ENCODE measurements at places on chromosomes 5 and 9.
A peak's percentile ranks its signal among the peaks of the same experiment; 100 is the strongest.

GRCh38 chr5:173330338-173331206, 2.4 kb upstream of the STC2 start:
- DNase-seq, result no peak

- DNase-seq, result no peak
Measured at GRCh38 chr5:96326902-96327301, 106.1 kb downstream of the PCSK1 start.

- DNase-seq, result no peak
Measured at GRCh38 chr5:160929906-160930305, 77.9 kb upstream of the ATP10B start.

- no peak for DNase-seq
Measured at GRCh38 chr5:151233616-151234085, 9.8 kb upstream of the CCDC69 start.

GRCh38 chr5:38590838-38591522, 34.5 kb upstream of the LIFR start:
- DNase-seq, result no peak

GRCh38 chr9:84750152-84750865, 80.8 kb downstream of the NTRK2 start:
- DNase-seq, result no peak

DNA sequence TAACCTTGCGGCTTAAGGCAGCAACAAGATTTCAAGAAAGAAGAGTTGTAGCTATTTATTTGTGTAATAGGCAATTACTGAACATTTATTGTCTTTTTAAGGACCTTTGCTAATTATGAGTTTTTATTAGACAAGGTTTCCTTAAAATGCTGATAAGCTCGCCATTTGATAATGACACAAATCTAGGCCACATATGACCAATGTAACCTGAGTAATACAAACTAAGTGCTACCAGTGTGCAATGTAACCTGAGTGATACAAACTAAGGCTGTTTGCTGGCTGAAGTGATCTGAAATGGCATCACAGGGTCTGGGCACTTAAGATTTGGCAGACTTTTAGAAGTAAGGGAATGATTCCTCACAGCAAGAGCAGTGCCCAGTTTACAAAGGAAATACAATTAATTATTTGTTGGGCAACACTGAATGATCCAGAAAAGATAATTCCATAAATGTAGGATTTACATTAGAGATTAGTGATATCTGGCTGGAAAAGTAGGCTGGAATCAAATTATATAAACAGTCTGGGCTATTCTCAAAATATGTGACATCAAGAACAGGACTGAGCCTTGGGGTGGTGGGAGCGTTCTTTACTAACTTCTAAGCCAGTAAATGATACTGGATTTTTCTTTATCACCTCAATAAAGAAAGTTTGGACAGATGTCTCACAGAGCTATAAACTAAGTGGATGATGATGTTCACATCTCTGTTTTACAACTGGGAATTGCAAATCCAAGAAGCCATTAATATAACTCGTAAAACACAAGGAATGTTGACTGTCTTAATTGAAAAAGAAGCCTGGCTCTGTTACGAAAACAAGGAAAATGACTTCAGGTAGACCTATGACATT, 54.8 kb downstream of the MRPS27 start:
- no peak for DNase-seq

DNA sequence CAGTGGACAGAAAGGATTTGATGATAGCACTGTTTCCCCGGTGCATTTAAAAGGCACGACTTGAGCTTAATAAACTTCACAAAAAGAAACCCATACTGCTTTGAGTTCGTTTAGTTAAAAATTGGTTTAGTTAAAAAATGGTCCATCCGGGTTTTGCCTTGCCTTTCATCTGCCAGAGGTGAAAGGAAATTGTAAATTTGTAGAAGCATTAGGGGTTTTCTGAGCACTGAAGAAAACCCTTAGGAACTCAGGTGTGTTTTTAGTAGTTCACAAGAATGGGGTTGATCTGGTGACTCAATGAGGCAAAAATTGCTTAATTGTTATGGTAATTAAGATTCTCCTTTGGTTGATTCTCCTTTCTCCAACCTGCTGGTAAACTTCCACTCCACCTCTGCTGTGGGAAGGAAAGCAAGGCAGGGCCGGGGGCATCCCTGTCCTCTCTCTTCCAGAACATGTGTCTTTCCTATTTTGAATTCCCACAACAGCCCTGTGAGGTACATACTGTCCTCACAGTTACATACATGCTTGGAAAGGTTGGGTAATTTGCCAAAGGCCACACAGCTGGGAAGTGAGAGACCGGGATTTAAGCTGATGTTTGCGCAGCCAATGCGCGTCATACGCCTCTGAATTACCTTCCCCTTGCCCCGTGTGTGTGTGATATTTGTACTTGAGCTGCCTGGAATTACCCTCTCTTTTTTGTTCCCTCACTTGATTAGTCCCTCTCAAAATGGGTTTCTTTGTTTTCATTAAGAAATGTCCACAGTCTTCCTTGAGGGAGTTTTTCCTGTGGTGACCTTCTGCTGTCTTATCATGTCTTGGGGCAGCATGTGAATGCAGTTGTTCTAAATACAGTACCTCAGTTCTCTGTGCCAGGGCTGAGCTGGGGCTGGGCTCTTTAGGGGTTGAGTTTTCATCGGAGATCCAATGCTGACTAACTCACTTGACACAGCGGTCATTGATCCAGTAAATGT, 94.4 kb downstream of the ARHGAP26 start:
- DNase-seq, result no peak

DNA sequence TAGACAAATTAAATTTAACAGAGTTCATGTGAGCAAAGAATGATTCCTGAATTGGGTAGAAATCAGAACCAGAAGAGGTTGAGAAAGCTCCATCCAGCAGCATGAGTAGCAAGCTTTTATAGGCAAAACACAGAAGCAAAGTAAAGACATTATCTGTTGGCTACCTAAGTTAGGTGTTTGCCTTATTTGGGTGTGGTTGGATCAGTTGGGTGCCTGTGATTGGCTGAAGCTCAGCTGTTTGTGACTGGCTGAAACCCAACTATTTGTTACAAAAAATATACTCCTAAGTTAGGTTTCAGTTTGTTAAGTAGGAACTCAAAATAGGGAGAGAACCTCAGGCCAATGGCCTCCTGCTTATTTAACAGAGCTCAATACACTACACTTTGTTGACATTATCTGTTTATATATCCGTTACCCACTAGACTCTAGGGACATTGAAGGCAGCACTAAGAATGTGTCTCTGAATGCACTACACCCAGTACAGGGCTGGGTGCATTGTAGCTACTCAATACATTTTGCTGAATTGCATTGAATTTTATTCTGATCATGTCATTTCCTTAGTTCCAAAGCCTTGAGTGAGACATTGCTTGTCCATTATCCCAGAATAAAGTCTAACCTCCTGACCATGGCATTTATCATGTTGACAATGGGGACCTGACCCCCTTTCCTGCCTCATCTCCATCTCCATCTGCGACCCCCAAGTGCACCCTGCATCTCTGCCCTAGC, 98.7 kb downstream of the CCDC192 start:
- no peak for DNase-seq

GRCh38 chr5:169133531-169133930, 167.4 kb downstream of the SLIT3 start:
- DNase-seq, result no peak

GRCh38 chr9:124087226-124087625, 75.7 kb downstream of the LHX2 start:
- no peak for DNase-seq

- DNase-seq, result no peak
Measured at GRCh38 chr5:16095612-16096011, 84.0 kb downstream of the MARCHF11 start.

- DNase-seq, result no peak
Measured at GRCh38 chr9:38301376-38302106, 91.0 kb upstream of the ALDH1B1 start.

DNA sequence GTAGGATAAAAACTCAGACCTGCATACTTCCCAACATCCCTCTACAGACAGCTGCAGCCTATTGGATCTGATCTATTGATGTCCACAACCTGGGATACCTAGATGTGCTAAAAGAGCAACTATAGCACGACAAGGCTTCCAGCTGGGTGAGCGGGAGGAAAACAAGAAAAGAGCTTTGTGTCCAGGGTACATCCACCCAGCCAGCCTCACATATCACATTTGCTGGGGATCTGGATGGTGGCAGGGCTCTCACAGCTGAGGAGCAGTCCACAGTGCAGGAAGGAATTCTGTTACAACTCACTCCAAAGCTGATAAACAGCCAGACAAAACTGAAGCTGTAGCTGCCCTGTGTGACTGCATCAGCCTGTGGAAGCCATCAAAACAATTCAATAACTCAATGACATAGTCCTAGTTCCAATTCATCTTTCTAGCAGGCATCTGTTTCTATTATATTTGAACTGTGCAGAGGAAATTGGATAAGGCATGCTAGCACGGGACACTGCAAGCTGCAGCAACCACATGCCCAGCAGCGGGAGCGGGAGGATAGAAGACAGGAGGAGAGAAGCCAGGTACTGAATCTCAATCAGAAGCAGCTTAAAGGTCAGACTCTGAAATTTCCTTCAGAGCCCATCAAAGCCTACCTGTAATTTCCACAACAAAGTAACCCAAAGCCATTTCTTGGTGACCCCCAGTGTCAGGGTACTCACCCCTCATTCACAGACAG, 45.0 kb downstream of the MED10 start:
- DNase-seq, result no peak

- no peak for DNase-seq
Measured at GRCh38 chr5:40572937-40573336, 106.8 kb upstream of the PTGER4 start.

GRCh38 chr5:68734781-68735180, 359.0 kb upstream of the SLC30A5 start:
- no peak for DNase-seq

DNA sequence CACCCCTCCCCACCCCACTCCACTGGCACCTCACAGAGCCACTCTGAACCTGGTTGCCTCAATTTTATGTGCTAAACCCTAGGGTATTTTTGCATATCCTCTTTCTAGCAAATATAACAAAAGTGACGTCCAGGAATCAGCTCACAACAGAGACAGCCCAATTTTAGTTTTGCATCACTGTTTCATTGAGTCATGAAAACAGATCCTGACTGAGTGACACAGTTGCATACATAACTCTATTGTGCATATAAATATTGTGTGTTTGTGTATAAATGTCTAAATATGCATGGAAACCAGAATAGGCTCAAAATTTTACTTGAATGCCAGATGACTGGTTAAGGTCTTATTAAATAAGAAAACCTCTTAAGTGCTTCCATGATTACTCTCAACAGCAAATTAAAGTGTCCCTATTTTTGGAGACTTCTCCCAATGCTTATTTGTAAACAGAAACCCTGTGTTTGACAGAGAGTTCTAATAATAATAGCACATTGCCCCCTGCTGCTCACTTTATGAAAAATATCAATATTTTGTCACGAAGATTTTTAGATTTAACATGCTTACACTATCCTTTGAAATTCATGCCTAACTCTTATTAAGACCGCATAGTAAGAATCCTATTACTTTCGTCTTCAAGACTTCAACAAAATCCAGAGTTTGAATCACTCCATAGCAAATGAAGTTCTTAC, 75.5 kb upstream of the PRRC1 start:
- DNase-seq, result no peak

DNA sequence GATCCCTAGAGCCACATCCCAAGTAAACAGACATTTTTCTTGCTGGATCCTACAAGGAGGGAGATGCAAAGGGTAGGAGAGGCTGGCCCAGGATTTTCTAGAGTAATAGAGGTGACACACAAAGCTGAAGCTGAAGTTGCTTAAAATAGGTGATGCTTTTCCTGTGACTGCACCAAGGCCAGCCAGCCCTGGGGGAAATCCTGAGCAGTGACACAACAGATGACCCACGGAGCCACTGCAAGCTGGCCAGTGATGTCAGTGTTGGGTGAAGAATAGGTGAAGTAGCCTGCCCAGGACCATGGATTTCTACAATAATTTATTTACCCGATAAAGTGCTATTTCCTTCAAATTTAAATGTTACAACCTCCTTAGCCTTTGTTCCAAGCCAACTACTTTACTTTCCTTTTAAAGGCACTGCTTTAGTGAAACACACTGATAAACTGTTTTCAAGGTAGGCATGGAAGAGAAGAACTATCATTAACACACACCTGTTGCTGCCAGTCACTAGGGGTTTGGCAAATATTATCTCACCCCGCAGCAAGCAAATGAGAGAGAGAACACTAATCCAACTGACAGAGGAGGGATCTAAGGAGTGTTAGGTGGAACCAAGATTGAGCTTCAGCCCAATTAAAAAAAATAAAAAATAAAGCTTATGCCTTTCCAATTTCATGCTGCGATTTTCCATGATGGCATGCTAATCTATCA, 123.5 kb downstream of the CTNND2 start:
- no peak for DNase-seq

GRCh38 chr9:134163371-134164196, 780 bp downstream of the RNU6ATAC start:
- DNase-seq, result peak; percentile 65

- DNase-seq, result peak; percentile 54
Measured at GRCh38 chr5:115179394-115180164, 9.9 kb upstream of the TRIM36 start.

- DNase-seq, result peak; percentile 78
Measured at GRCh38 chr5:135398855-135399793, at the start of gene MACROH2A1. MACROH2A1 (minus strand) TSS chr5:135399231; CDS start chr5:135389093, 10,138 bp downstream.

DNA sequence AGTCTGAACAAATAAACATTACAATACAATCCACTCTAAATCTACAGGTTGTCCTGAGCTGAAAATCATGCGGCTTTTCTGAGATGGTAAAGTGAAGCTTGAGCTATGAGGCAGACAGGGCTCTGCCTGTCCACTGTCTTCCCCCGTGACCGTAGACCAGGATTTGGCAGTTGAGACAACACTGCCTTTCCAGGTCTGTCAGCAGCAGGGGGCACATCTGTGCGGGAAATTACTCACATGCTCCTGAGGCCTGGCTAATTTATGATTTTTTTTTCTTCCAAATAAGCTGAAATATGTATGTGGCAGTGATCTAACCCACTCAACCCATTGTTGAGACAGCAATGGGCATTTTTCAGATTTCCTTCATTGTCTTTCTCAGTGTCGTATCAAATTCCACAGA, 307.9 kb downstream of the FBXL7 start:
- peak; percentile 22 for DNase-seq

DNA sequence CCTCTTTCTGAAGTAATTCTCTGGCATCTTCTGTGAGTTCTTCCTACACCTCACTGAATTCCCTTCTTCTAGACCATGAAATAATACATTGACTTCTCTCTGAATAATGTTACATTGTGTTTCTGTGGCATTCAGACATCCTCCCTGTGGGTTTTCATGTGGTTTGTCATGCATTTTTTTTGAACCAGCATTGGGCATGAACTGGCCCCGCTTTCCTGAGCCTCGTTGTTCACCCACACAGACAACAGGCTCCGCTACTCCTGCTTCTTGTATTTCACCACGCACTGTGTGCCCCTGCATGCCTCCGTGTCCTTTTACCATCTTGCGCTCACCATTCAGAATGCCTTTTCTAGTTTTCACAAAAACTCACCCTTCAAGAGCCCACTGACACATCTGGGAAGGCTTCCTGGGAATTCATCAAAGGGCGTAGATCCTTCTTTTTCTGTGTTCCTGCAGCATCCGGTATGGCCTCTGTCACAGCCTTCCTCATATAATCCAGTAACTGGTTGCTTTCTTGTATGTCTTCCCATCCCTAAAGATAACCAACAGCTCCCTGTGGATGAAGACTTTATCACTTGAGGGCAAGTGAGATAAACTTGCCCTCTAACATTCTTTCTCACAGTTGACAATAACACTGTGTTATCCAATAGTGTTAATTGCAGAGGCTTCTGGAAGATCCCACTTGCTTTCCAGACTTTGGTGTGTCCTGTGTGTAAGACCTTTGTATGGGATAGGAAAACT, 51.5 kb upstream of the ADAMTSL1 start:
- DNase-seq, result no peak

GRCh38 chr9:2386566-2386965, 235.0 kb upstream of the VLDLR start:
- DNase-seq, result no peak
